ENCODE measurements at places on chromosomes 2 and 18.

GRCh38 chr2:9769171-9770005, 73.9 kb upstream of the TAF1B start:
- DNase-seq: no peak

- DNase-seq: no peak
Measured at GRCh38 chr2:178804791-178805190, 2.4 kb downstream of the TTN start.

DNA sequence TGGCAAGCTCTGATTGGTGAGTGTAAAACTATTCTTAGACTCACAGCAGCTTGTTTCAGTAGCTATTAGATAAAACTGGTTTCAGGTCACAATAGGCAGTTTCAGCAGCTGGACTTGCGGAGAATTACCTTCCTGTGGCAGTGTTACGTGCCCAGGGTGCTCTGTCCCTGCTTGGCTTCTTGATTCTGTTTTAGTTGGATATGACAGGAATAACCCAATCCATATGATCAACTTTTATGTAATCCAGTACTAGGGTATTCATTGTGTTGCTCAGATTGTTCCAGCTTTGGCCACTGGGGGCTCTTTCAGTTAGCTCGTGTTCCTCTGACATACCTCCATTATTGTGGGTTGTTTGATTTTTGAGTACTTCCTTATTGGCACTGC, 43.1 kb downstream of the INPP4A start:
- peak; percentile 64 for DNase-seq

DNA sequence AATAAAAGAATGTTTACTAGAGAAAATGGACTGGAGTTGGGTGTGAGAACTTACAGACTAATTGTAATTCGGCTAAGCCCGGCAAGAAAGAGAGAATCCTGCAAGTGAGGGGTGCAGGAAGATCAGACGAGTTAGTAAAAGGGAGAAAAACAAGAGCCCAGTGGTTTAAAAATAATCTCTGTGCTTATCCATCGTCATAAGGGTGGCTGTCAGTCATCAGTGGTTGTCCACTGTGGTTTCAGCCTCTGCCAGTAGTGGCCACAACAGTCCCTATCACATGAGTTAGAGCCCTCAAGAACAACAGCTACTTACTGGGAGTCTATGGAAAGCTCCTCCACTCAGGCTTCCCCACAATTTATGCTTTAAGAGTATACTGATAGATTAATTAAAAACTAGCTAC, 239.8 kb downstream of the SETBP1 start:
- no peak for DNase-seq

- peak; percentile 8 for DNase-seq
Measured at GRCh38 chr2:172674034-172674967, 61.3 kb upstream of the RAPGEF4 start.

GRCh38 chr2:94956797-94957391, 68.6 kb upstream of the MAL start:
- no peak for DNase-seq

GRCh38 chr2:231785822-231786176, 446 bp upstream of the COPS7B start:
- DNase-seq: no peak

DNA sequence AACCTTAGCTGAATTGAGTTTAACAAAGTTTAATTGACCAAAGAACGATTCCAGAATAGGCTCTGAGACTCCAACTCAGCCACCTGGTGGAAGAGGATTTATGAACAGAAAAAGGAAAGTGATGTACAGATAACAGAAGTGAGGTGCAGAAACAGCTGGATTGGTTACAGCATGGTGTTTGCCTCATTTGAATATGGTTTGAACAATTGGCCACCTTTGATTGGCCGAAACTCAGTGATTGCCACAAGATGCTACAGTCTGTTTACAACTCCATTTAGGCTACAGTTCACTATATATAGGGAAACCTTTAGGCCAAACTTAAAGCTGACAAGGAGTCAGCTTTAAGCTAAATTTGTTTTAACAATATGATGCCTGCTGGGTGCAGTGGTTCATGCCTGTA, 28.1 kb upstream of the SLC35G4 start:
- DNase-seq: no peak

DNA sequence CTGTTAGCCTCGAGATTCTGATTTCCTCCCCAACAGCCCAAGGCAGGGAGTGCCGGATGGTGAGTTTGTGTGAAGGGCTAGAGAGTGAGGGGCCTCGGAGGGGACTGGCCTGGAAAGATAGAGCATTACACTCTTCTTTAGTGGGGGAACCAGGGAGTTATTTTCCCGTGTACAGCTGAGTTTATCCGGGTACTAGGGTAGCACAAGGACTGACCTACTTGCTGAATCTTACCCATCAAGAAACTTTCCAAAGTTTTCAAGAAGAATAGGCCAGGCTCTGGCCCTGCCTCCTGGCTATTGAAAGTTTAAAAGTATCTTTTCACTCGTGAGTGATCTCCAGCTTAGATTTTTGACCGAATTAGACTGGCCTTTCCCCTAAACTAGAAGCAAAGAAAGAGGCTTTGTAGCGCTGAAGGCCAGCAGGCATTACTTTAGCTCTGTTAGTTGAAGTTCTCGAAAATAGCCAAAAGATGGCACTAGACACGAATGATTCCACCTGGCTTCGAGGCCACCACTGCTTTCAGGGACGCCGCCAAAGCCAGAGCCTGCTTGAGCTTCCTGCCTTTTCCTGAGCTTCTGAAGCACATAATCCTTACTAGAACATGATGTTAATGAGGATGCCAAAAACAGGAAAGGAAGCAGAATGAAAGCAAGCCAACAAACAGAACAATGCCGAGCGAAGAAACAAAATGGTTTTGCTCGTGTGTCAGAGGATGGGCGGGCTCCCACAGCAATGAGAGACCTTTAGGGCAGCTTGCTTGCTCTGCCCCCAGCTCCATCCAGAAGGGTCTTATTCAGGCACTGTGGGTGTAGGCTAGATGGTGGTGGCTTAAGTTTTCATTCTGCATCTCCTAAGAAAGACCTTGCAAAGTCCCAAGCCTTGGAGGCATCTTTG, 55.8 kb downstream of the TSN start:
- DNase-seq: no peak

DNA sequence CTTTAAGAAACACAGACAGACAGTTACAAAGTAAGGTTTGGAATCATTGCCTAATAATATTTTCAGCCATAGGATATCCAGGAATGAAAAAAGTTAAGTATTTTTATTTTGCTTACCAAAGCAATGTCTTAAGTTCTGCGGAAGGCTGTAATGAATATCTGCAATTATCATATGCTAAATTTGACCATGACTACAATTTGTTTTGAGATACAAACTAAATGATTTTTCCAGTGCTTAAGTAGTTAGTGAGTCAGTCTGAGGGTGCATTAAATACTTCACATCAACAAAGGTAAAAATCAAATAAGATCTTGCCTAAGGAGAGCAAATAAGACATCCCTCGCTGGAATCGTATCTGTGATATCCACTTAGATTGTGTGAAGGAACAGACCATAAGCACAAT, 250.0 kb downstream of the CD226 start:
- no peak for DNase-seq

DNA sequence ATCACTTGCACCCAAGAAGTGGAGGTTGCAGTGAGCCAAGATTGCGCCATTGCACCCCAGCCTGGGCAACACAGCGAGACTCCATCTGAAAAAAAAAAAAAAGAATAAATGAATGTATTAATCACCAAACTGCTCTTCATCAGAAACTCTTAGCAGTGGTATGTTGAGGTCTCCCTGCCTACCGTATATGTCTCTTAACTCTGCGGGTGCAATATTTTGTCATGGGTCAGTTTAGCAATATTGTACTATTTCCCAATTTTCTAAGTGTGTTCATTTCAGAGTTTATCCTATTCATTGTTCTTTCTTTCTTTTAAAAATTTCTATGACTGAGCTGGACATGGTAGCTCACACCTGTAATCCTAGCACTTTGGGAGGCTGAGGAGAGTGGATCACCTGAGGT, 37.9 kb upstream of the MAP4K3 start:
- DNase-seq: no peak

DNA sequence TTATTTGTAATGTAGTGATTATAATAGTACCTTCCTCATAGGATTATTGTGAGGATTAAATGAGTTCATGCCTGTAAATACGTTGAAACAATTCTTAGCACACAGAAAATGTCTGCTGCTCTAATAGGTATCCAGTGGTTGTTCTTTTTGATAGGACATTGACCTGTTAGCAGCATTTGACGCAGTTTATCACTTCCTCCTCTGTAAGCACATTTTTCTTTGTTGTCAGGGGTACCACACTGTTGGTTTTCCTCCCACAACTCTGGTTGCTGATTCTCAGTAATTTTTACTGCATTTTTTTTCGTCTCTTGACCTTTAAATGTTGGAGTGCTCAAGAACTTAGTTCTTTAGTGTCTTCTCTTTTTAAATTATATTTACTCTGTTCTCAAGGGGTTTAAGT, 15.4 kb downstream of the PPM1B start:
- peak; percentile 36 for DNase-seq

GRCh38 chr2:96860065-96861029, 2.5 kb upstream of the ANKRD39 start:
- DNase-seq: no peak

GRCh38 chr18:47950511-47950910, 20.1 kb upstream of the SMAD2 start:
- no peak for DNase-seq

- no peak for DNase-seq
Measured at GRCh38 chr2:98216616-98217015, 129.6 kb upstream of the CNGA3 start.

DNA sequence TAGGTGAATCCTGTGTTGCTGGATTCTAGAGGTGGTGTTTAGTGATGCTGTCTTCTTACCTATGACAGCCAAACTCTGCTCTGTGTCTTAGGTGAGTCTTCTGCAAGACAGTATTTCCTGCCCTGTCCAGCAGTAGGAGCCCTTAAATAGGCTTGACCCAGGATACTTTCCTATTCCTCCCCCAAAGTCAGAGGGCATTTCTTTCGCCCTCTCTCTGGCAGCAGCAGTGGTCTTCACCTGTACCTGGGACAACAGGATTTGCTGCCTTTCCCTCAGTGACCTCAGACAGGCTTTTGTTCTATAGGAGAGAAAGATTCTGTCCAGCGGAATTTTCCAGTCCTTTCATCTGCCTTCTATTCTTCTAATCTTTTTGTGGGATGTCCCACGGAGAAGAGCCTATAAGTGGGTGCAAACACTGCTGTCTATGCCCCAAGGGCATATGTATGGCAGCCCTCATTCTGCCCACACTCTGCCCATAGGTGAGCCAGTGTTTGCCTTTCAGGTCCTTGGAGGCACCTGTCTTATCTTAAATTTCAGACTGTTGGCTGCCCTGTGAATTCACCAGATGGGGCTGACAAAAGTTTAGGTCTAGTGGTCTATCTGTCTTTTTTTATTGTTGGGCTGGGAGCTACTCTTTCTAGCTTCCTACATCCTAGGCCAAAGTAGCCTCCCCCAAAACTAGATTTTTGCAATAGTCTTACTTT, 177.3 kb upstream of the SPOPL start:
- DNase-seq: no peak

GRCh38 chr2:230218421-230218820, 1.4 kb downstream of the SP110 start:
- DNase-seq: peak; percentile 24

DNA sequence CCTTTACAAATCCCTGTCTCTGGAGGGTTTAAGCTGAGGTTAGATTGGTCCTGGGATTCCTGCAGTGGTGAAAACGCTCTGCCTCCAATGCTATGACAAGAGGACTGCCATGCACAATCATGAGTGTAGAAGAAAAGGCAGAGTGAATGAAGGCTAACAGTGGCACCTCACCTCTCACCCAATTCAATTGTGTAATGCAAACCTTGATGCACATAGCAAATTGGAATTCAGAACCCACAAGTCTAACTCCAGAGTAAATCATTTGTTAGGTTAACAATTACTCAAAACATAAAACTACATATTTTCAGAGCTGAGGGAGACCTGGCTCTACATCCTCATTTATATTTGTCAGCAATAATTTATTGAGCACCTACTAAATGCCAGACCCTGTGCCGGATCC, 1.8 kb downstream of the TGFBRAP1 start:
- DNase-seq: no peak

DNA sequence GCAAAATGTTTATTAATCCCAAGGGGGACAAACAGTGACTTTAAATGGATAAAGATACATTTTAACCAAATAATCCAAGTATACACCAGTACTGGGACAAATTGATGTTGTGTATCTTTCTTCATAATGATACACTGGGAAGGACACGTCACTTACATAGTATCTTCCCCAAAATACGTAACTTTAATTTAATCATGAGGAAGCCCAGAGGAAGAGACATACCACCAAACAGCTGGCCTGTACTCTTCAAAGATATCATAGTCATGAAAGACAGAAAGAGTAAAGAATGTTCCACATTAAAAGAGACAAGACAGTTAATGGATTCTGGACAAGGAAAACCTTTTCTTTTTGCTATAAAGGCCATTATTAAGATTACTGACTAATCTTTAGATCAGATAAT, 37.1 kb downstream of the AGFG1 start:
- no peak for DNase-seq

- DNase-seq: no peak
Measured at GRCh38 chr2:47269316-47270232, 114.5 kb upstream of the STPG4 start.

GRCh38 chr2:32425719-32426141, 68.9 kb downstream of the BIRC6 start:
- DNase-seq: no peak

DNA sequence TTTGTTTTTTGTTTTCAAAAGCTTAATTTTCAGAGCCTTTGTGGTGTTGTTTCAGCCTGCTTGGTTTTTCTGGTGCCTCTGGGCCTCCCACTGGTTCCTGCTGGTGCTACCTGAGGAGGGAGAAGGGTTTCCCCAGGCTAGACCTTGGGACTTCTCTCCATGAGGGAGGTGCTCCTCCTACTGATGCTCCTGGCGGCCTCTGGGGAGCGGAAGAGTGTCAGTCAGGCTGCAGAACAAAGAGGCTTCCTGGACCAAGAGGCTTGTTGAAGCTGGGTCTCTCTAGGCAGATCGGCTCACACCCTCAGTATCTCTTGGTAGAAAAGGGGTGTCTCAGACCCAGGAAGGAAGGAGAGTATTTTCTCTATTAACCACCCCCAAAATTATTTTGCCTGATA, 32.2 kb downstream of the RFX8 start:
- DNase-seq: no peak

DNA sequence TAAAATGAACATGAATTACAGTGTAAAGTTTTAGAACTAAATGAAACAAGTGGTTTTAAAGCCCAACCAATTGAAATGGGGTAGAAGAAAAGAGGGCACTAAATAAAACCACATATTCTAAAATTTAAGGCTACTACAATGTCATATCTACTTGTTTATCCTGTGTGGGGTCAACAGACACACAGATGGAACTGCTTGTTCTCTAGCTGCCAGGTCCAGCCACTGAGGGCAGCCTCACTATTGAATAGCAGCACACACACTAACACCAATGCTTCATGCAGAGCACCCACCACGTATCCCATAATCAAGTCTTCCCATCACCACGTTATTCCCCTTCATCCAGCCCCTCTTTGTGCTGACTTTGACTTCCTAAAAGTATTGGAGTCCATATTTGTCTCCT, 88.1 kb downstream of the SPIRE1 start:
- no peak for DNase-seq

DNA sequence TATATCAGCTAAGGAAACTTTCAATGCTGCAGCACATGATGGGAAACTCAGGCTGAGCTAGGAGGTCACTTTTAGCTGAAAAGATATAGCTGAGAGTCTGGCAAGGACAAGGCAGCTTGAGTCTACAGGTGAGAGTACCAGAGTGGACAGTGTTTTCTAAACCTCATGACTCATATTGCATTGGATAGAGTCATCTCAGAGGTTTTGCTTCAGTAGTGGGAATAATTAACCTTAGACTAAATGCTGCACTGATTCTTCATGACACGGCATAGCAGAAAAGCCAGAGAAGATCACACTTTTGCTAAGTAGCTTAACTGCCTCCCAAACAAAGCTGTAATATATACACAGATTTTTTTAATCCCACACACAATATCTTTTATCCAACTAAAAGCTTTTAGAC, 865.0 kb upstream of the CDH2 start:
- no peak for DNase-seq
